ENCODE measurements at places on chromosomes 3 and 15.

- no peak for DNase-seq
Measured at GRCh38 chr3:112845772-112846171, 892 bp downstream of the CD200R1L start.

GRCh38 chr15:64909546-64909945 is 2.2 kb upstream of the ANKDD1A start:
- DNase-seq, result no peak

GRCh38 chr3:59659755-59660154 is 609.9 kb upstream of the CFAP20DC start:
- DNase-seq, result no peak

GRCh38 chr3:177978946-177979345 is 557.3 kb upstream of the KCNMB2 start:
- no peak for DNase-seq

- no peak for DNase-seq
Measured at GRCh38 chr15:79743032-79743431, 153.8 kb downstream of the MTHFS start.

- peak; percentile 23 for DNase-seq
Measured at GRCh38 chr15:78149805-78150751, 916 bp downstream of the IDH3A start.
